Cortex of kidney (tissue), 1 donor: ENCODE measurements at places on chromosomes 1 and 21.

DNA sequence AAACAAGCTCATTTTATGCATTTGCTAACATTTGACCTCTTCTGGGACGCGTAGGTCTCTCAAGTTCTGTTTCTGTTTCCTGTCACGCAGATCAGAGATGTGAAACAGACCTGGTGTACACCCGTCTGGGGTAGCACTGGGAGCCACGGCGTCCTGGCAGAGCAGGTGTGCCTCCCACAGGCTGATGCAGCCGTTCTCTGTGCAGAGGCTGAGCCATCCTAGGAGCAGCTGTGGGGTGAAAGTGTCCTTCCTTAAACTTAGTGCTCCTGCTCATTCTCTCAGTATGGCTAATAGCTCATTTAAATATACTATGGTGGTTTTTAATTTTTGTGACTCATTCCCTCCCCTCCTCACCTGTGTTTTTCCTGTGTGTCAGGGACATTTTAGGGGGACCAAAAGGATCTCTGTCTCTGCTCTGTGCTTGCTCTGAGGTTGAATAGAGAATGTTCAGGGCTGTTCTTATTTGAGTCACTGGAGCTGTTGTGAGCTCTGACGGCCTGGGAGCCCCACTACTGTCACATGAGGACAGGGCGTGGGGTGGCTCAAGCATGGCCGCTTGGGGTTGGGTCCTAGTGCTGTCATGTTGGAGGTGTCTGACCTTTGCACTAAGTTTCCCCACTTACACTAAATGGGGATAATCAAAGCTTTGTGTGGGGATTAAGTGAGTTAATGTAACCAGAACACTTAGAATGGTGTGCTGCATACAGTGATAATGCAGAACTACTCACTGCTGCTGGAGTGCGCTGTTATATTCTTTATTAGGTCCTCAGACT lies 43.0 kb downstream of the GALNT2 start:
- no peak for DNase-seq

- DNase-seq = no peak
These were observed 328.4 kb downstream of the ZP4 start for GRCh38 chr1:237562242-237562823.

- no peak for DNase-seq
These were observed 4.0 kb downstream of the H6PD start for GRCh38 chr1:9238550-9238949.

DNA sequence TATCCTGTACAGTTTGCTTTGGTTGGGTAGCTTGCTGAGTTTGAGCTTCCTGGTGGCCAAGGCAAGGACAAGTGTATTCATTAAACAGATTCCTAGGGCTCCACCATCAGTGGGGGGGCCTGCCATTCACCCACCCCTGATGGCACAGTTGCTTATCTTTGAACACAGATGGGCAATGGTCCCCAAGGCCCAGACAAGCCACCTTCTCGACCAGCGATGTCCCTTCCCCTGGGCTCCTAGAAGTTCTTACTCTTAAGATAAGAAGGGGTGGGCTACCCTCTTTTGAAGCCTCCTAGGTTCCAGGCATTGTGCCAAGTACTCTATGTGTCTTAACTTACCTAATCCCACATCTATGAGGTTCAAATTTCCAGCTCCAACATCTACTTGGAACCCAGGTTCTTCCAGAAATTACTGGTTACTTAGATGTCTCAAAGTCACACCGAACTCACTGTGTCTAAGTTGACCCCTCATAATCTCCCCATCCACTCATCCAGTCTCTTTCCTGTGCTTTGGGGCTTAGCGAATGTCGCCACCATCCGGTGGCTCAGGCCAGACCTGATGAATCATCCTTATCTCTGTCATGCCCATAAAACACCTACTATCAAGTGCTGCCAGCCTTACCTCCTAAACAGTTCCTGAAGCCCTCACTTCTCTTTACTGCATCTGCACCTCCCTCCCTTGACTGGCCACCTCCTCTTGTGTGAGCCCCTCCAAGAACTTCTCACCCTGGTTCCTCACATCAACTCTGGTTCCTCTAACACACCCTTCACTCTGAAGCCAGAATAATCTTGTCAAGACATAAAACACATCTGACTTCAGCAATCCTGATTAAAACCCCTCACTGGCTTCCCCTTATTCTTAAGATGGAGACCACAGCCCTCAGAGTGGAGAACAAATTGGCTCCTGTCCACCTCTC lies 50.1 kb downstream of the KLHDC7A start:
- no peak for DNase-seq
